ENCODE measurements at places on chromosomes 6 and 20. TPM values are rescaled to one million over a fixed set of nuclear protein-coding genes. Genes with fewer than 3 reads are reported as not detected.

GRCh38 chr6:761997-762396 lies 69.1 kb upstream of the EXOC2 start:
- H3K27ac ChIP-seq: no peak overlapping the region
- peaks cover 7% of the 10 kb centered on the region for H3K27me3 ChIP-seq
- no peak overlapping the region for H3K4me3 ChIP-seq
- no peaks in the 10 kb centered on the region for H3K36me3 ChIP-seq
- no peaks in the 10 kb centered on the region for H3K4me1 ChIP-seq

DNA sequence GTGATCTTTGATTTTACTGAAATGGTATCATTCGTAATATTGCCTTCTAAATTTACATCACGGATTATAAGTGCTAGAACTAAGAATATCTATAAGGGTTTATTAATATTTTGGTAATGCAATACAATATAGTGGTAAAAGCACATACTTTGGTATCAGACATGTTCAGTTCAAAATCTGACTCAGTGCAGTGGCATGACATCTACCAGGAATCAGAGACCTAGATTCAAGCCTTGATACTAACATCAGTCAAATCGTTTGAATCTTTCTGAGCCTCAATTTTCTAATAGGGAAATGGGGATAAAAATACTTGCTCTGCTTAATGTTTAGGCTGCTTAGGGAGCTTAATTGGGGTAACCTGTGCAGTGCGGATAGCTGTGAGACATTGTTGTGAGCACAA lies 488.0 kb downstream of the BCKDHB start:
- no peaks in the 10 kb centered on the region for H3K4me1 ChIP-seq
- no peaks in the 10 kb centered on the region for H3K27me3 ChIP-seq
- no peak overlapping the region for H3K27ac ChIP-seq
- no peaks in the 10 kb centered on the region for H3K36me3 ChIP-seq
- no peak for DNase-seq
- no peak overlapping the region for H3K4me3 ChIP-seq

- no peak overlapping the region for H3K4me3 ChIP-seq
- no peak overlapping the region for H3K27ac ChIP-seq
- H3K27me3 ChIP-seq: no peaks in the 10 kb centered on the region
- no peak for DNase-seq
- H3K4me1 ChIP-seq: no peaks in the 10 kb centered on the region
Measured at GRCh38 chr20:55143601-55144000, 668.2 kb downstream of the DOK5 start.

GRCh38 chr6:39488255-39488879 lies 165.9 kb upstream of the KCNK16 start:
- peaks cover 50% of the 10 kb centered on the region for H3K27me3 ChIP-seq
- H3K36me3 ChIP-seq: no peaks in the 10 kb centered on the region
- no peak for DNase-seq
- no peaks in the 10 kb centered on the region for H3K4me1 ChIP-seq

GRCh38 chr6:13764996-13765395 lies 49.4 kb downstream of the MCUR1 start:
- no peaks in the 10 kb centered on the region for H3K36me3 ChIP-seq
- no peak overlapping the region for H3K27ac ChIP-seq
- no peaks in the 10 kb centered on the region for H3K27me3 ChIP-seq
- no peak overlapping the region for H3K4me3 ChIP-seq

- H3K4me3 ChIP-seq: no peak overlapping the region
- no peak overlapping the region for H3K27ac ChIP-seq
- no peaks in the 10 kb centered on the region for H3K27me3 ChIP-seq
- DNase-seq: no peak
Measured at GRCh38 chr6:154962753-154963152, 32.4 kb upstream of the TIAM2 start.

DNA sequence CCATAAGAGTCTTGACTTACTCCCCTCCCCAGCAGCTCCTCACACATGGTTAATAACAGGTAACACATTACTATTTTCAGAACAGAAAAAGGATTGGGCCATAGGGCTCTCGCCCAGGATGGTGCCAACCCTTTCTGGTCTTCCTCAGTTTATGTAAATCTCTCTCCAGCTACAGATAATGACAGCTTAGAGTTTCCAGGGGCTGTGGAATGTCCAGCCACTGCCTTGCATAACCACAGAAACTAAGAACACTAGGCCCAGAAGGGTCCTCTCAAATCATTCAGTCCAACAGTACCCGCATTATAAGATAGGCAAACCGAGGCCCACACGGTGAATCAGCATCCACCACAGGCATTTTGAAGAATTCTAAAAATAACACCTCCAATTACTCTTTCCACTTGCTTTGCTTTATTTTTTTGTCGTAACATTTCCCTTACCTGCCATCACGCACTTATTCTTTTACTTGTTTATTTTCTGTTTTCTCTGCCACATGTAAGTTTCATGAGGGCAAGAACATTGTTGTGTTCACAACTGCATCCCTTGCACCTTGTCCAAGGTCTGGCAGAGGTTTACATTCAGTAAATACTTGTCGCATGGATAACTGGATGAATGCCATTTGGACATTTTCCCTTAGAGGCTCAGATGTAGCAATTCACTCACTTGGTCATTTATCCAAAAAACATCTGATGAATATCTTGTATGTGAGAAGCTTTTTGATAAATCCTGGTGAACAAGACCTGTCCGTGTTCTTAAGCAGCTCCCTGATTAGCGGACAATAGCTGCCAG lies 6.4 kb upstream of the SDC4 start:
- H3K27ac ChIP-seq: no peak overlapping the region
- H3K4me1 ChIP-seq: peaks cover 42% of the 10 kb centered on the region
- H3K27me3 ChIP-seq: no peaks in the 10 kb centered on the region
- no peak for DNase-seq
- H3K36me3 ChIP-seq: no peaks in the 10 kb centered on the region

GRCh38 chr20:60172346-60172984 lies 214.2 kb downstream of the CDH26 start:
- DNase-seq: no peak
- H3K36me3 ChIP-seq: no peaks in the 10 kb centered on the region
- no peak overlapping the region for H3K27ac ChIP-seq
- no peaks in the 10 kb centered on the region for H3K4me1 ChIP-seq

DNA sequence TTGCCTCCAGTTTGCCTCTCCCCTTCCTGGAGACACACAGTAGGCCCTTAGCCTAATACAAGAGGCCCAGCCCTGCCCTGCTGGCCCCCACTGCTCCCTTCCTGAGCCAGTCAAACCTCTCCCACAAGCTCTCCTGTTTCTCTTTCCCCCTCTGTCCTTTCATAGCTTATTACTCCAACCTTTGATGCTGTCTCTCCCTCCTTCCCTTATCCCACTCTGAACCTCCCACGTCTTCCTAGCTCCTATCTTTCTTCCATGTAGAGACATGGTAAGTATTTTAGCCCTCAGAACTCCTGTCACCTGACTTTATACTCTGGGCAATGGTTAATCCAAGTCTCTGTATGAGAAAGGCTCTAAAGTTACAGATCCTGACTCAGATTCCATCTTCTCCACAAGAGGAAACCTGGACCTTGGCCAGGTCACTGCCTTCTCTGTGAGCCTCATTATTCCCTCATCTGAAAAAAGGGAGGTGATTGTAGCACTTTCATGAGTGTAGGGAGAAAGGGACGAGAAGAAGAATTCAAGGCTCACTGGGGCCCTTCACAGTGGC lies 6.7 kb downstream of the TGIF2 start:
- peaks cover 9% of the 10 kb centered on the region for H3K36me3 ChIP-seq
- H3K27me3 ChIP-seq: no peaks in the 10 kb centered on the region
- H3K4me3 ChIP-seq: no peak overlapping the region
- no peak overlapping the region for H3K27ac ChIP-seq
- no peak for DNase-seq

GRCh38 chr20:18154342-18154741 lies 16.7 kb downstream of the KAT14 start:
- H3K4me3 ChIP-seq: no peak overlapping the region
- no peaks in the 10 kb centered on the region for H3K27me3 ChIP-seq
- H3K36me3 ChIP-seq: no peaks in the 10 kb centered on the region
- DNase-seq: no peak

DNA sequence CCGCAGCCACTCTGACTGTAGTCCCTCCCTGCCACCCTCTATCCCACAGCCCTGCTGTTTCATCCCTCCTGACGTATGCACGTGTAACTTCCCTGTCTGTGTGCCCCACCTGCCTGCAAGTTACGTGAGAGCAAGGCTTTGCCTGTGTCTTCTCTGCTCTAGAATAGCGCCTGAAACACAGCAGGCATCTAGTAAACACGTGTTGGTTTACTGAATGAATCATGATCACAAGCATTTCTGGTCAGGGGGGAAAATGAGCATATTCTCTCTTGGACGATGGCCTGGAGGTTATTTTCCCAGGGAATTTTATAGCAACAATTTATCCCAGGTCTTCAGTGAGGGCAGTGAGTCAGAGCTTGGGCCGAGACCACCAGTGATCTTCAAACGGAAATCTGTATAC lies 38.3 kb downstream of the PSMG4 start:
- H3K27me3 ChIP-seq: no peaks in the 10 kb centered on the region
- DNase-seq: no peak
- H3K4me3 ChIP-seq: no peak overlapping the region
- H3K4me1 ChIP-seq: no peaks in the 10 kb centered on the region
- no peaks in the 10 kb centered on the region for H3K36me3 ChIP-seq

DNA sequence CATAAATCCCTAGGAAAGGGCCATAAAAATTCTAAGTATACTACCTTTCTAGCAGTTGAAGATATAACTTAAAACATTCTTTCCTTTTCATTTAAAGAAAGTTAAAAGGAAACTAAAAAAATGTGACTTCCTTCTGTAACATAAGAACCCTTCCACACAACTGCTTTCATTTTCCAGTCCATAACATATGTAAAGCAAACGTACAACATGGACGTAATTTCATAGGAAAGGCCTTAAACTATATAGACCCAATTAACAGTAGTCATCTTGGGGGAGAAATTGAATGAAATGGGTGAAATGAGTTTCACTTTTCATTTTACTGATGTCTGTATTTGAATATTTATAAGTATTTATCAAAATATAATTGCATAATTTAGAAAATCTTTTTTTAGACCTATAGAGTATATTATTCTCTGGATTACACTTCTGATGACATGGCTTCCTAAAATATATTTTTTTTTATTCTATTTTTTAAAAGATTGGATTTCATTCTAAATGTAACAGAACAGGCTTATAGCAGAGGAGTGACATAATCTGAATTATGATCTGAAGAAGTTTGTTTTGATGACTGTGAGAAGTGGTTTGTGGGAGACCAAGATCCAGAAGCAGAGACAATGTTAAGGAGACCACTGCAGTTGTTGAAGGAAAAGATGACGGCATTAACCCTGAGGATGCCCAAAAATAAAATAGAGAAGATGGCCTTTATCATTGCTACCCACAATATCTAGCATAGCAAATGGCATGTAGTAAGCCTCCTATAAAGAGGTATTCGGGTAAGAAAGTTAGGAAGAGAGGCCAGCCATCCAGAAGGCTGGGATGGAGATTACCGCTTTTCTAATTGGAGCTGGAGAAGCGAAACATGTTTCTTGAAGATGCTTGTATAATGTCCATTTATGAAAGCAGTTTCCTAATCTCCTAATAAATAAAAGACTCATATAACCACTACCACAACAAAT lies 260.4 kb downstream of the PTPRK start:
- no peaks in the 10 kb centered on the region for H3K4me1 ChIP-seq
- DNase-seq: no peak
- H3K4me3 ChIP-seq: no peak overlapping the region
- H3K36me3 ChIP-seq: no peaks in the 10 kb centered on the region

DNA sequence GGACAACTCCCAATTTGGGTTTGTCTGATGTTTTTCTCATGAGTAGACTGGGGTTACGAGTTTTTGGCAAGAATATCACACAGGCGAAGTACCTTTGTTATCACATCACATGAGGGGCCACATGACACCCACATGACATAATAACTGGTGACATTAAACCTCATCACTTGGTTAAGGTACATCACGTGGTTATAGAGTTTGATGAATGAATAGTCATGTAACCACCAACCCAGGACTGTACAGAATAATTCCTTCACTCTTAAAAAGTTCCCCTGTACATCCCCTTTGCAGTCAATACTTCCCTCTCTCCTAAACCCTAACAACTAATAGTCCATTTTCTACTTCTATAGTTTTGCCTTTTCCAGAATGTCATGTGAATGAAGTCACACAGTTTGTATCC lies 83.4 kb downstream of the REV3L start:
- no peak overlapping the region for H3K27ac ChIP-seq
- no peaks in the 10 kb centered on the region for H3K27me3 ChIP-seq
- no peak for DNase-seq
- H3K4me3 ChIP-seq: no peak overlapping the region
- 0 out of 2 replicates have a peak, but pooled peaks cover 6% of the 10 kb centered on the region for H3K36me3 ChIP-seq
- H3K4me1 ChIP-seq: no peaks in the 10 kb centered on the region

DNA sequence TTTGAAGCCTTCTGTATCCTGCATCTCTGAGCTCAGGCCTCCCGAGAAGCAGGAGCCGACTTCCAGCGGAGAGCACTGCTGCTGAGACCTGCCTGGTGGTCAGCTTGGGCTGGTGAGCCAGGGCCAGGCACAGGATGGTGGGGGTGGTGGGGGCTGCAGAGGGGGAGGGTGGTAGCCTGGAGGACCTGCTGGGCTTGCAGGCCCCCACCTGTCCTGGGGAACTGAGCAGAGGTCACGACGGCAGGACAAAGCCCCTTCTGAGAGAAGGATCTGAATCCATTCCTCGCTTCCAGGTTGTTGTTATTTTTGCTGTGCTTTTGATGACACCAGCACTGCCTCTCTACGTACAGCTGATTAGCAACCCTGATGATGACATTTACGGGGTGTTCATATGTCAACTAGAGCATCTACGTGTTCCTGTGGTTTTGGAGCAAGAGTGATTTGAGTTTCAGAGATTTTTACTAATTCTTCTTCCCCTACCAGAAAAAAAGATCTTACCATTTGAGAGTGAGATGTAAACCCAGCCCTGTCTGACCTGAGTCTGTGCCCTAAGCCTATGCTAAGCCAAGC lies 35.7 kb upstream of the CD93 start:
- DNase-seq: no peak
- H3K4me1 ChIP-seq: no peaks in the 10 kb centered on the region
- no peak overlapping the region for H3K27ac ChIP-seq

GRCh38 chr6:157113389-157113788 lies 209.9 kb downstream of the TMEM242 start:
- H3K4me1 ChIP-seq: no peaks in the 10 kb centered on the region
- no peak for DNase-seq
- no peaks in the 10 kb centered on the region for H3K27me3 ChIP-seq

The ROS1 gene
- not detected for total RNA-seq

The HSP90AB1 gene
- total RNA-seq: 2,554 TPM

The GTSF1L gene
- not detected for total RNA-seq

The HLA-DRB5 gene
- total RNA-seq: not detected

The KIAA1755 gene
- total RNA-seq: not detected

The HRH3 gene
- not detected for total RNA-seq

The APCDD1L gene
- total RNA-seq: not detected

The LY6G6F gene
- not detected for total RNA-seq

The MOCS3 gene
- total RNA-seq: 6.4 TPM

The TMEM239 gene
- total RNA-seq: not detected

The MYMX gene
- total RNA-seq: not detected

The KIF25 gene
- total RNA-seq: not detected

The HTR1E gene
- not detected for total RNA-seq

The ZNF512B gene
- total RNA-seq: 10.3 TPM

The ERVFRD-1 gene
- not detected for total RNA-seq

Measured in HCT116 (cell line).